ENCODE measurements at places on chromosomes 11 and 22. TPM values are rescaled to one million over a fixed set of nuclear protein-coding genes. Genes with fewer than 3 reads are reported as not detected.

DNA sequence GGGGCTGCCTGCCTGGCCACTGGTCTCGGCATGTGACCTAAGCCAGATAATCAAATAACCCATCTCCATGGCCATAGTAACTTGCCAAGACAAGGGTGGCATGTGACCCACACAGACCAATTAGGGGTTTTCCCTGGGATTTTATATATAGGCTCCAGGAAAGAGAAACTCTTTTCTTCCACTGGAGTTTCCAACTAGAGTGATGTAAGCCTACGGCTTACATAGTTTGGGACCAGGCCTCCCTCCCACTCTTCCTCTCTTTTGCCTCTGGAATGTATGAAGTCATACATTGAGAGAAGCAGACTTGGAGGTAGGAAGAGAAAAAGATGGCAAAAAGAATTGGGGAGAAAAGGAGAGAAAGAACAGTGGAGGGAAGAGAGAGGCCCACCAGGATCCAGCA lies 84.6 kb upstream of the LDLRAD3 start:
- H3K4me3 ChIP-seq, result no peak overlapping the region
- DNase-seq, result no peak
- no peaks in the 10 kb centered on the region for H3K27me3 ChIP-seq
- H3K4me1 ChIP-seq, result no peaks in the 10 kb centered on the region
- no peaks in the 10 kb centered on the region for H3K36me3 ChIP-seq

DNA sequence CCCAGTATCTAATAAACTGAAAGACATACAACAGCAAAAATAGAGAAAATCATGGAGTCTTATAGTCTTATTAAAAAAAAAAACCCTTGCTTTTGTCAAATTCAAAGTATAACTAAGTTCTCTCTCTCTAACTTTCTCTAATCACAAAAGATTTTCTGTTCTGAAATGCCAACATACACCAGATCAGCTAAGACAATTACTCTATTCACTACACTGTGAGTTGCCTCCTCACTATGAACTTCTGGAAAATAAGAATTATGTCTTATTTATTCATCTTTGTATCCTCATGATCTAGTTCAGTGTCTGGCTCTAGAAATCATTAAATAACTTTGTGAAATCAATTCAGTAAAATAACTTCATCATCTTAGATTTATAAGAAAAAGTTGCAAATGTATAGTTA lies 12.7 kb downstream of the FAM76B start:
- no peaks in the 10 kb centered on the region for H3K4me1 ChIP-seq
- no peak for DNase-seq
- H3K27ac ChIP-seq, result no peak overlapping the region
- no peaks in the 10 kb centered on the region for H3K27me3 ChIP-seq
- peaks cover 4% of the 10 kb centered on the region for H3K36me3 ChIP-seq

- no peak overlapping the region for H3K27ac ChIP-seq
- no peaks in the 10 kb centered on the region for H3K27me3 ChIP-seq
- DNase-seq, result no peak
Observed at GRCh38 chr22:45064313-45065278, 54.8 kb upstream of the PHF21B start.

GRCh38 chr11:10742460-10743208 lies 8.4 kb upstream of the CTR9 start:
- H3K27me3 ChIP-seq, result no peaks in the 10 kb centered on the region
- no peaks in the 10 kb centered on the region for H3K36me3 ChIP-seq
- H3K4me1 ChIP-seq, result no peaks in the 10 kb centered on the region
- H3K27ac ChIP-seq, result no peak overlapping the region
- no peak overlapping the region for H3K4me3 ChIP-seq
- no peak for DNase-seq

DNA sequence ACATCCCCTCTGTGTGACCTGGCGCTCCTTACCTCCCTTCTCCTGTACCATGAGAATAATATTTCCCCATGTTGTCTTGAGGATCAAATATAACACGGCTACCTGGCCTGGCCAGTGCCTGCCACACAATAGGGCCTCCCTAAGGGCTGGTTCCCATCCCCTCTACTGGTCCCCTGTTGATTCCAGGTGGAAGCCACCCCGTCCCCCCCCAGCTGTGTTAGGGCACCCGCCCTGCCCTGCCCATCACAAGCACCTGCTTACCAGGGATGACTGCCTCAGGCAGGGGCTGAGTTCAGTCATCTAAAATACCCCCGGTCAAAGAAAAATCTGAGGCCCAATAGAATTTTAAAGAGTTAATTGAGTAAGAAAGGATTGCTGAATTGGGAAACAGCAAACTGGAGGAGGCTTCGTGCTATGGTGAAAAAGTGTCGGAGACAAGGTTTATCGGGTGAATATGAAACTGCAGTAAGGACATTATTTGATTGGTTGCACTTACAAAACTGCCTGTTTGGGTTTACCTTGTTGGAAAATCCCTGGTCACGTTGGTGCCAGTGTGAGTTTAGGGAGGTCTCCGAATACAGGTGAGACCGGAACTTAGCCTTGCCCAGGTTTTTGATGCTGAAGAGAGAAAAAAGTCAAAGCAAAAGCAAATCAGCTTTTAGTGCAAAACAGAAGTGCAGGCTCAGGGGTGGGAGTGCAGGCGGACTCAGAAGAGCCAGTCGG lies 5.2 kb downstream of the APOL1 start:
- H3K27ac ChIP-seq, result peak overlapping the region; percentile 59
- H3K4me1 ChIP-seq, result peaks cover 45% of the 10 kb centered on the region
- H3K36me3 ChIP-seq, result peaks cover 8% of the 10 kb centered on the region

Gene CREB3L1
- total RNA-seq, result 1.4 TPM

Gene POU2AF2
- total RNA-seq, result not detected

Gene OR10A2
- not detected for total RNA-seq

Gene TSGA10IP
- 0.49 TPM for total RNA-seq

Gene SLC6A5
- not detected for total RNA-seq

Measured in sigmoid colon (tissue), 7 donors.